Heart left ventricle (tissue), 16 donors: ENCODE measurements at places on chromosomes 16 and 17. TPM values are rescaled to one million over a fixed set of nuclear protein-coding genes. Genes with fewer than 3 reads are reported as not detected.
A peak's percentile ranks its signal among the peaks of the same experiment; 100 is the strongest.

DNA sequence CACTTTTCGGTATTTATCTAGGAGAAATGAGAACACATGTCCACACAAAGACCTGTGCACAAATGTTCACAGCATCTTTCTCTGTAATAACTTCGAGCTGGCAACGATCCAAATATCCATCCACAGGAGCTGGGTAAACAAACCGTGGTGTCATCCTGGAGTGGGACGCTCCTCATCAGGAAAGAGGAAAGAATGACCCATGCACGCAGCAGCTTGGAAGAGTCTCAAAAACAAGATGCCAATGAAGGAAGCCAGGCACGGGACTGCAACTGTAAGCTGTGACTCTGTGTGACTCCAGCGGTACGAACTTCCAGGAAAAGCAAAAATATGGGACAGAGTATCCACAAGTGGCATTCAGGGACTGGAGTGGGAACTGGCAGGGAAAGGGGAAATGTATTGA is 36.7 kb upstream of the CIBAR2 start:
- no peak for DNase-seq

Gene STAC2
- 0.76 TPM for polyA plus RNA-seq

Gene SOCS1
- polyA plus RNA-seq = 2.9 TPM

GRCh38 chr17:42061646-42062487 is 11.5 kb upstream of the C17orf113 start:
- no peak for DNase-seq

Gene GAS2L2
- polyA plus RNA-seq = not detected

- no peak for DNase-seq
These were observed 298.6 kb downstream of the SEC14L1 start for GRCh38 chr17:77439189-77440018.

- DNase-seq = no peak
These were observed 4.4 kb downstream of the TMC8 start for GRCh38 chr17:78134899-78135385.

DNA sequence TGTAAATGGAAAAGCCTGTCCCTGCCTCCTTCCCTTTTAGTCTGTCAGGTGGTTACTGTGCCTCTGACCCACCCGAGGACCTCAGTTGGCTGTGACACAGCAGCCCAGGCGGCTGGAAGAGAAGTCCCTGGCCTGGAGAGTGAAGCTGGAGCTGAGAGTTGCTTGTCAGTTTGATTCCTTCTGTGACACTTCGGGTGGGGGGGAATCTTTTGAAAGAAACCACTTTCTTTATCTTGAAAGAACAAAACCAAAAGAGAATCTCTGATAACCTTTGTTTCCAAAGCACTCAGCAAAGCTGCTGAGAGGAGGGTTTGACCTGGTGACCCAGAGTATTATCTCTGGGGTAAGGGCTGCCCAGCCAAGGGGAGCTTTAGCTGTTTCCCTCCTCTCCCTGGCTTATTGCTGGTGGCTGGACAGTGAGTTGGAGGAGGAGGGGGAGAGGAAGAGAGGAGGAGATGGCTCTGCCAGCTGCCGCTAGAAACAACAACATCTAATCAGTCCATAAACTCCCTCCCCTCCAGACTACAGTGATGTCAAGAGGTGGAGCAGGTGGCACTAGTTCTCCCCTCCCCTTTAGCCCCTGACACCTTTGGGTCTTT is 34.0 kb downstream of the YPEL2 start:
- no peak for DNase-seq

DNA sequence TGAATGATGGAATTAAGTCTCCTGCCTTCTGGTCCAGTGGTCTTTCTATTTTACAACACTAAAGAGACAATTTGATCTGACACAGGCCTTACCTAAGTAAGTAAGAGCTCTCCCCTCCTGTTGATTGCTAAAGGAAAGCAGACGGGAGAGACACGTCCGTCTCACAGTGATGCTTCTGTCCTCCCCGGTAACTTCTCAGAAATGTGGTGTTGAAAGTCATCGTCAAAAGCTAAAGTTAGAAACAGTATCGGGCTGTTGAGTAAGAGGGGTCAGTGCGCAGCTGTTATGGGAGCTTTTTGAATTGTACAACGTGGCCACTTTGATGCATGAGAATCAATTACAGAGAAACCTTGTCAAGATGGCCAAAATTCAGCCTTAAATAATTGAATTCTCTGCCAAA is 1.9 kb upstream of the RBFOX1 start:
- no peak for DNase-seq

Gene ZSCAN32
- polyA plus RNA-seq = 9.1 TPM

DNA sequence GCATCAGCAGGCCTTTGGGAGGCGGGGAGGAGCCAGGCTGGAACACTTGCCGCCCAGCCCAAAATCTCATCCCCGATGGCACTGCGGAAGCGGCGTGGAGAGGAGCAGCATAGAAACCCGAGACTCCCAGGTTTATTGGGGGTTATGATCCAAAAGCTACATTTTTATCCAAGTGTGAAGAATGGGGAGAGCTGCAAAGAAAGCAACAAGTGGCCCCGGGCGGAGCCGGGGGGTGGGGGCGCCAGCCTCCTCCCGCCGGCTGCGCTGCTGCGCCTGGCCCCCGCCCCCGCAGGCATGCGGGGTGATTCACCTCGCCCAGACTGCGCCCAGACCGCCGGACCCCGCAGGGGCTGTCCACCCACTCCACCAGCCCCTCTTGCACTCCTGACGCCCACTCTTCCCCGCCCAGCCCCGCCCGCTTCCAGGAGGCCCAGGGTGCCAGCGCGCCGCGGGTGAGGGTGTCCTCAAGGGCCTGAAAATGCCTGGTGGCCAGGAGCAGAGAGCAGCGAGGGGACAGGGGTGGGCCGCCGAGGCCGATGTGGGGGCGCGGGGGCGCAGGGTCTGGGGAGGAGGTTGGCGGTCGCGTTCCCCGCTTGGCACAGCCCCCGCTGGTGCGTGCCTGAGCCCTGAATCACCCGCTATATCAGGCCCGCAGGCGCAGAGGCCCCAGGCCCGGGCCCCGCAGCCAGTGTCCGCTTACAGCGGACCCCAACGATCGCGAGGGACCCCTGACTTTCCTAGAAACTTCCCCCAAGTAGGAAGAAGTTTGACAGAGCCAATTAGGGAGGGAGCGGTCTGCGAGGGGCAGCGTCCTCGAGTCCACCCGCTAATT is 1.3 kb downstream of the CAVIN1 start:
- peak; percentile 65 for DNase-seq
